ENCODE measurements at places on chromosomes 3 and 15.

DNA sequence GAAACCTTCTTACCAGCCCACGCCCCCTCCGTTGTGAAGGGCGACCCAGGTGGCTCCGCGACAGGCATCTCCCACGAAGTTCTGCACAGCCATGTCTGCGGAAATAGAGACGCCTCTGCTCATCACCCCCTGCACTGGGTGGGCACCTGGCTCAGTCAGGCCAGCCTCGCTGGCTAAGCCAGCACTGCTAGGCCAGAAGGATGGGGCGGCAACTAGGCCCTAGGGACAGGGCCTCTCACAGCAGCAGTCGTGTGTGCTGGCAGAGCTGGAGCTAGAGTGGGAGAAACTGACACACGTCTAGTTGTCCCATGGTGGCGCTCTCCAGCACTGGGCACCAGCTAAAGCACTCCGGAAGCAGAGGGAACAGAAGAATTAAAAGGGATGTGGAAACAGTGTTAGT is 12.5 kb upstream of the ZXDC start:
- no peak for DNase-seq

DNA sequence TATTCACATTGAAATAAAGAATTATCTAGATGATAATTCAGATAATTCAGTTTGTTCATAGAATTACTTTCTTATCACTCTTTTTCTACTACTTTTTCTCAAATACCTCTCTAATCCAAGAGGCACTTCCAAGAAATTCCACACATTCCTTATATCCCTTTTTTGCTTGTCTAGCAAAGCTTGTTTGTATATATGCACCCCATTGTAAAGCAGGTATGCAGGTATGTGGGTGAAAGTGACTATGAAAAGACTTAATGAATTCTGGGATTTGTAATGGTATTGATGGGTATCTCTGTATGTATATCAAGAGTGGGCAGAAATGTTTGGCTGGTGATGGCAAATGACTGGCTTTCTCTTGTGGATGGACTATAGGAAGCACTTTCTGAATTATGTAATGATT is 94.1 kb upstream of the FGF7 start:
- no peak for DNase-seq

DNA sequence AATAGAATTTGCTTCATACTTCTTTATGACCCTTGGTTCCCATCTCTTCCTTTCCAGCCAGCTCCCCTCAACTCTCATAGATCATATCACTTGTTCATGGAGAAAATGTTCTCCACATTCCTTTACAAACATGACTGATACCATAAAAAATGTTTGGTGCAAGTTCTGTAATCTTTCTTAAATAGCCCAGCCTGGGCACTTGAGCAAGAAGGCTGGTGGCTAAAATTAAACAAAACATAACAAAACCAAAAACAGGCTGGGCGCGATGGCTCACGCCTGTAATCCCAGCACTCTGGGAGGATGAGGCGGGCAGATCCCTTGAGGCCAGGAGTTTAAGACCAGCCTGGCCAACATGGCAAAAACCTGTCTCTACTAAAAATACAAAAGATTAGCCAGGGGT is 8.9 kb upstream of the POLR2M start:
- no peak for DNase-seq

DNA sequence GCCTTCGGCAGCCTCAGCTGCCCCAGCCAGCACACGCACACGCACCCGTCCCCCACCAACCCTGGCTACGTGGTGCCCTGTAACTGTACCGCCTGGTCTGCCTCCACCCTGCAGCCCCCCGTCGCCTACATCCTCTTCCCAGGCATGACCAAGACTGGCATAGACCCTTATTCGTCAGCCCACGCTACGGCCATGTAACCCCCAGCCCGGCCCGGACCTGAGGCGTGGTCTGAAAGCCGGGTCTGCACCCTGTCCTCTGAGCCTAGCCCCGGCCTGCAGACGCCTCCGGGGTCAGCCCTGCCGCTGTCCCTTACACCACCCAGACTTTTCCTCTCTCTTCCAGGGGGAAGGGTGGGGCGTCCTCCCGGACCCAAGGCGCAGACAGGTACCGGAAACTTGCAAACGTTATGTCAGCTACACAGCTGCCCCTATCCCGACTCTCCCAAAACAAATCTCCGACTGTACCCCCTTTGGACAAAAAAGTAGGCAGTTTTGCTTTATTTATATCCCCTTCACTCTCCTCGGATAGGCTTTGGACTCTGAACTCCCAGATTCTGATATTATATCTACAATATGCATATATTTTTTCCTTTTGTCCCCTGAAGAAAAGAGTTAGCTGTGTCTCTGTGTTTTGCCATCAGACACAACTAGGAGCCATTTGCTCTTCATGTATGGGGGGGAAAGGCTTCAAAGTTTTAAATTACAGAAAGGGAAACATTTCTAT is 1.4 kb downstream of the SOX14 start:
- DNase-seq, result no peak

- no peak for DNase-seq
Observed at GRCh38 chr15:57216288-57216687, 160.0 kb upstream of the CGNL1 start.

- no peak for DNase-seq
Observed at GRCh38 chr3:60839246-60839645, 412.0 kb downstream of the FHIT start.

Data from stimulated activated CD4-positive, alpha-beta T cell treated with anti-CD3 and anti-CD28 coated beads, Interleukin-4, amount 100 ng/mL, for 4 hours (primary cell).